ENCODE measurements at places on chromosomes 5 and 9.

- no peak for DNase-seq
These were observed 89.0 kb downstream of the NLN start for GRCh38 chr5:65811004-65811403.

- no peak for DNase-seq
These were observed 19.2 kb downstream of the ANKHD1 start for GRCh38 chr5:140420665-140421361.

GRCh38 chr5:108141676-108142075 is 240.2 kb downstream of the FBXL17 start:
- no peak for DNase-seq

- no peak for DNase-seq
These were observed 72.2 kb upstream of the IL6ST start for GRCh38 chr5:56066931-56067450.

DNA sequence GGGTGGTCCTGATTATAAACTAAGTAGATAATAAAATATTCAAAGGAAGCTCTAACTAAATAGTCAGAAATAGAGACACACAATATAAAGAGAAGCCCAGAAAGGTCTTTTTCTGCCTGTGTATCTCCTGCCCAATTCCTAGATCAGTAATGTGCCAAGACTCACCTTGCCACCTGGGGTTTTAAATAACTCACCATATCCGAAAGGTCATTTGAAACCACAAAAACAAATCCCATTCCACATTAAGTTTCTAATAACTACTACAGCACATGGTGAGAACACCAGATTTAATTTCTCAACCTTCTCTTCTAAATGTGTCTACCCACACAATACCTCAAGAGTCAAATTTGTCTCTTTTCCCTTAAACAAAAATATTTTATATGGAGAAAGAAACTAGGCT is 75.2 kb downstream of the ZNF608 start:
- DNase-seq, result no peak

DNA sequence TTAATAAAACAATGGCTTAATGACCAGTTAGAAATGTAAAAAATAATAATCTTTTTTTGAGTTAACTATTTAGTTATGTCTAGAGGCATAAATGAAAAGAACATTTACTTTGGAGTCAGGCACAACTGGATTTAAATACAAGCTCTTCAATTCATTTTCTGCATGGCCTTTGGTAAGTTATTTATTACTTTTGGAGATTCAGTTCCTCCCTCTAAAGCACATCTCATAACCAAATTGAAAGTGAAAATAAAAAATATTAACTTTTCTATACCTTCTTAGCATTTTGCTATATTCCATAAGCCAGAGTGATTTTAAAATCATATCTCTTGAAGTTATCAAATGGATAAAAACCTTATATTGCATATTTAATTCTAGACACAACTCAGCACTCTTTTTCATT is 434.9 kb upstream of the SMARCA2 start:
- no peak for DNase-seq

DNA sequence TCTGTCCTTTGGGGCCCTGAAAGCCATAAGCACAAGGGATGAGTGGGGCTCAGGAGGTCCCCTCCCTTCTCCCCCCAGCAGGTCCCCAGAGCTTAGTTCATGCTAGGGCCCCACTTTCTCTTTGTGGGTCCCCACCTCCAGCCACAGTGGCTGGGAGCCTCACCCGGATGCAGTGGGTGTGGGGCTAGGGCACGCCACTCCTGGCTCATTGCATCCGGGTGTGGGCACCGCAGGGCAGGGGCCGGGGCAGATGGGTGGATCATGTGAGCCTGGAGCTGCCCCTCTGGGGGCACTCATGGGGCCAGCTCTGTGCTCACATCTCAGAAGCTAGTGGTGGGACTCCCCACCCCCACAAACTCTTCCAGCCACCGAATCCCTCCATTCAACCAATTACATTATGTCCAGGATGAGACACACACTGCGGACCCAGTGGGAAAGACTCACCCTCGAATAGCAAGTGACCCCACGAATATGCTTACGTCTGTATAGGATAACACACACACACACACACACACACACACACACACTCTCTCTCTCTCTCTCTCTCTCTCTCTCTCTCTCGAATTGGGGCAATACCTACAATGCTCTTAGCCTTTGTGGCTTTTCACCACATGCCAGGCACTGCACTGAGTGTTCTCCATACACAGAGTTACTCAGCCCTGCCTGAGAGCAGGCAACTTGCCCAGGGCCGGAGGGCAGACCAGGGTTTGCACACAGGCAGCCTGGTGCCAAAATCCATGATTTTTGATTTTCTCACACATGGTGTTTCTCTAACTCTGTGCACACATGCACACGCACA is 16.8 kb upstream of the PHYKPL start:
- no peak for DNase-seq

GRCh38 chr5:164303646-164304215 is 798.3 kb downstream of the MAT2B start:
- DNase-seq, result no peak

DNA sequence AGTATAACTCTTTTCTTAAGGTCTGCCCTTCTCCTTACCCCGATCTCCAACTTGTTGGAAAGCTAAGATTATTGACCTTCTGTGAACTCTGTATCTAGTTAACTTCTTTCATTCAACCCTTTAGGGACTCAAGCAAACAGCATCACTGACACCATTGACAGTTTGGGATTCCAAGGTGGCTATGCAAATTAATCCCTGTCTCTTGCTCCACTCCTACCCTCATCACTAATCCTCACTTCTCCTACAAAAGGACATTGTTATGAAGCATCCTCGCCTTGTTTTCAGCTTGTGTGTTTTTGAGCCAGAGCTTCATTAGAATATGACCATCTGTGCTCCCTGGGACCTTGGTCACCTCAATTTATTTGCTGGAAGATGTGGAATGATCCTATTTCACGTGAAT is 337.9 kb downstream of the PDE4D start:
- no peak for DNase-seq

- DNase-seq, result no peak
These were observed 1115.5 kb downstream of the TAF11L14 start for GRCh38 chr5:18749763-18750162.

DNA sequence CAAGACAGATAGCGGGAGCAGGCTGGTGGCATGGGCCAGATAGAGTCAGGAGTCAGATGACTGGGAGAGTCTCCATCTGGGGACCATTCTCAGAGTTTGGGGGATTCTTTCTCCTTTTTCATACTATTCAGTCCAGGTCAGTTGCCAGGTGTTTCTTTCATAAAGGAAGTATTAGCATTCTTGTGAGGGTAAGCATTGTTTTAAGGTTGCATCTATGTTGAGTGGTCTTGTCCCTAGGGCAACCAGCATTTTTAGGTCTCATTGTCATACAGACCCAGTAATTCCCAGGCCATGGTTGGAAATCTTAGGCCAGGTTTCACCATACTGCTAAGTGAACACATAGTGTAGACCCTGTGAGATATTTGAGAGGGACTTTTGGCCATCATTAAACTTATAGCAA is 122.3 kb upstream of the POC5 start:
- no peak for DNase-seq

DNA sequence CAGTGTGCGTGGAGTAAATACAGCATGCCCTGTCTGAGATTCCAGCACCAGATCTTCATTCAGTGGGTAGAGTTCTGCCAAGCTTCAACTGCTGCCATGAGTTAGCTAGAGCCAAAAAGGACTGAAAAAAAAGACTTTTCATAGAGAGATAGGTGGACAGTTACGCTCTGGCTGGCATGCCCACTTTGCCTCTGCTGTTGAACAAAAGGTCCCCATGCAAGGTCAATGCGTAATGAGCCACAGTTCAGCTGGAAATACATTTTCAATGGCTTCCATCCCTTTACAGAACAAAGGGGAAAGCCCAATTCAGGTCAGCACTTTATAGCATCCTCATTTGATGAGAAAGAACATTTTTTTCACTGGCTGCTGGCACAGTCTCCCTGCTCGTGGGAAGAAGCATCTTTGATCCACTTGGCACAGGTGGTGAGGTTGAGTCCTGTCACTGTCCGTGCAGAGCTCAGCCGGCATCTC is 86.9 kb upstream of the ERCC6L2 start:
- DNase-seq, result no peak

- DNase-seq, result no peak
These were observed 142.8 kb upstream of the RGMB start for GRCh38 chr5:98630621-98631020.

DNA sequence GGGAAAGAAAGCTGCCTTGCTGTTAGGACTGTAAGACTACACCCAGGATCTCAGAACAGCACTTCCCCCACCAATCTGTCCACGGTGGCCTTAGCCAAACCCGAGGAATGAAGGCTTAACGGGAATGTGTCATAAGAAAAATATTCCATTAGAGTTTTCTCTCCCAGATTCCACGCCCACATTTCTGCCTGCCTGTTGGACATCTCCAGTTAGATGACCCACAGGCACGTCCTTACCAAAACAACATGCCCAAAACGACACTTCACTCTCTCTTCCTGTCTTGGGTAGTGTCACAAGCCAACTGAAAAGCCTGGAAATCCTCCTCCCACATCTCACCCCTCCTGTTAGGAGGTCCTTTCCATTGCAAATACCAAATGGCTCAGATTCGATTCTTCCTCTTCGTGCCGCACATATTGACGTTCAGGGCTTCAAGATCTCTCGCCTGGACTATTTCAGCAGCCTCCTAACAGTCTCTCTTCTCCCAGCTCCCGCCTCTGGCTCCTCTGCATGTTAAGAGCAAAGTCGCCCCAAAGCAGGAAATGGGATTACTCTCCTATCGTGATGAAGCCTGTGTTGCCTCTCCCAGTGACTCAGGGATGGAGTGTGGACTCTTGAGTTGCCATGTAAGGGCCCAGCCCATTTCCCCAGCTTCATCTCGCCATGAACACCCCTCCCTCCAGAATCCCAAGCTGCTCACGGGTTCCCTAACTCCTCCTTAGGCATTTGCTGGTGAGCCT is 159.3 kb downstream of the NR3C1 start:
- no peak for DNase-seq

DNA sequence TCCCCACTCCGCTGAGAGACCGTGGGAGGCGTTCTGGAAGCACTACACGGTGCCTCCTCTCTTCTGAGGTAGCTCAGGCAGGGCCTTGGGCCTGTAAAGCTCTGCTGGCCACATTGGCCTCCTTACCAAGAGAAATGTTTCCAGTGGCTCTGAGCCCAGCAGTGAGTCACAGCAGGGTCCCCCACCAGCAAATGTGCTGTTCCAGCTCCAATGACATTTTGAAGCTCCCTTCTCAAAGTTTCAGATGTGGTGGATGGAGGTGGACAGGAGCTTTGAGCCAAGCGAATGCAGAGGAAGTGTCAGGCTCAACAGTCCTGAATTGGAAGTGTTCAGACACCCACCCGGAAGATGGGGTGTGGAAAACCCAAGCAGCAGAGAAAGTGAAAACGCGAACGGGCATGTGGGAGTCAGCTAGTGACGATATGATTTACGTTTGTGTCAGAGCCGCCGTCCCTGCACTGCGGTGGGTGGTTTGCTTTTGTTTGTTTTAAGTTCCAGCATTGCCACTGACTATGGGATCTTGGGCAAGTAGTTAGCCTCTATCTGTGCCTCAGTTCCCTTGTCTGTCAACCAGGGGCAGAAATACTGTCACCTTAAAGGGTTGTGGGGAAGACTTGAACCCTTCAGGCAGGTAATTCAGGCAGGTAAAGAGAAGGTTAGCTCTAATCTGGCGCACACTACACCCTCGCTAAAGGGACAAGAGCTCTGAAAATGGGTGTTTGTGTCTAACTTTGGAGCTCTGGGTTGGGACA is 38.2 kb downstream of the C5orf15 start:
- no peak for DNase-seq

DNA sequence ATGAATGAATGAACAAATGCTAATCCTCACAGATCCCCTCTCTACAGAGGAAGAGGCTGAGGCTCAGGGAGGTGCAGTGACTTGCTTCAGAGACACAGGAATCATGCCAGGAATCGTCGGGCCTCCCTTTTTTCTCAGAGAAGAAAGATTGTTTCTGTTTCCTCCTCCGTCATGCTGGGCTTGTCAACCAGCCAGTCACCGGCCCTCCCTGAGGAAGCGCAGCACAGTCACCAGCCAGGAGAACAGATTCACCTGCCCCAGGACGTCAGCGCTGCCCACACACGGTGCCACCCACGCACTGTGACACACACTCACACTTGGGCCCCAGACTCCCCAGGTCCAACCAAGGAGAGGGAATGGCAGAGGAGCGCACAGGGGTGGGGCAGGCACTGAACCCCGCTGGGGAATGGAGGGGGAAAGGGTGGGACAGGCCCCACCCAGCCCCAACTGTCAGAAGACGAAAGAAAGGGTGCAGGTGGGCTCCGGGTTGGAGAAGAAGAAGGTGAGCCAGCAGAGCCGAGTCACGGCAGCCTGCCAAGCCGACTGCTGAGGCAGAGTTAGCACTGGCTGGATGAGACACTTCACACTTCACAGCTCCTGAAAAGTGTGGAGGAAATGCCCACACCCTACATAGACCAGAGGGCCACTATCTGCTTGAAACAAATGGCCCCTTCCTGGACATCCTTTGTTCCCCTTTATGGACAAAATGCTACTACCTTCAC is 13.8 kb upstream of the ERGIC1 start:
- no peak for DNase-seq

GRCh38 chr5:90709323-90710155 is 150.9 kb downstream of the ADGRV1 start:
- DNase-seq, result peak; percentile 33

- DNase-seq, result no peak
These were observed 141.7 kb downstream of the SYK start for GRCh38 chr9:90943341-90943740.
